ENCODE measurements at places on chromosomes 3 and 15. TPM values are rescaled to one million over a fixed set of nuclear protein-coding genes. Genes with fewer than 3 reads are reported as not detected.

Gene SI
- not detected for polyA plus RNA-seq

Gene TGM4
- polyA plus RNA-seq, result not detected

- no peak for DNase-seq
These were observed 89.5 kb downstream of the MYH15 start for GRCh38 chr3:108420926-108421325.

DNA sequence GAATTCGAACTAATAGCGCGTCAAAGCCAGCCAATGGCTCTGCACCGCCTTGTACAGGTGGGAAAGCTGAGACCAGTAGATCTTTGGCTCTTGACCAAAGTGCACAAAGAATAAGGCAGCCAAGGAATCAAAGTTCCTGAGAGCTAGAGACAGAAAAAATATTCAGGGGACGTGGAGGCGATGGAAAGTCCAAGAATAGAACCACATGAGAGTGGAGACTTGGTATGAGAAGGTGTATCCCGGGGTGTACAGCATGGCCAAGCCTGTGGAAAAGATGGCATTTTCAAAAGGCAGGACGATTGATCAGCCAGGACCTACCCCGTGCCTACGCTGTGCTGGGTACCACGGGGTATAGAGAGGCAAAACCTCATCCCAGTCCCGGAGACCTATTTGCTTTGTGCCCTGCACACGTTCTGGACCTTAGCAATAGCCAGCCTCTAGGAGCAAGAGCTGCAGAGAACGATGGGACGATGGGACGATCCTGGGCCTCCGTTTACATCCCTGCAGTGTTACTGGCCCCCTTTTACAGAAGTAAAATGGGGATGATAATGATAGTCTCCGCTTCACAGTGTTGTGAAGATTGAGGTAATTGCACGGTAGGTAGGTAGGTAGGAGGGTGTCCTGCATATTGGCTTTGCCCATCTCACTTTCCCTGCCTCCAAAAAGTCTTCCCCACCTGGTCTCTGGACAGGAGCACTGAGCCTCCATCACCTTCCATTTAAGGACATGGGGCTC lies 583 bp upstream of the RBSN start:
- no peak for DNase-seq

GRCh38 chr15:67177752-67178151 lies 76.7 kb downstream of the AAGAB start:
- DNase-seq, result no peak

GRCh38 chr3:58039601-58040000 lies 31.4 kb downstream of the FLNB start:
- no peak for DNase-seq
